Chondrocyte (in vitro differentiated cells): ENCODE measurements at places on chromosomes 5 and 9. TPM values are rescaled to one million over a fixed set of nuclear protein-coding genes. Genes with fewer than 3 reads are reported as not detected.

- peak; percentile 77 for DNase-seq
These were observed 15.0 kb downstream of the CNTFR start for GRCh38 chr9:34574571-34574970.

Gene LHFPL2
- total RNA-seq: 45.4 to 49.6 TPM (median 49.4 TPM) in 3 replicates

- no peak for DNase-seq
These were observed 10.1 kb downstream of the ACO1 start for GRCh38 chr9:32394381-32395049.

GRCh38 chr5:27083449-27084415 lies 45.3 kb upstream of the CDH9 start:
- DNase-seq: no peak

DNA sequence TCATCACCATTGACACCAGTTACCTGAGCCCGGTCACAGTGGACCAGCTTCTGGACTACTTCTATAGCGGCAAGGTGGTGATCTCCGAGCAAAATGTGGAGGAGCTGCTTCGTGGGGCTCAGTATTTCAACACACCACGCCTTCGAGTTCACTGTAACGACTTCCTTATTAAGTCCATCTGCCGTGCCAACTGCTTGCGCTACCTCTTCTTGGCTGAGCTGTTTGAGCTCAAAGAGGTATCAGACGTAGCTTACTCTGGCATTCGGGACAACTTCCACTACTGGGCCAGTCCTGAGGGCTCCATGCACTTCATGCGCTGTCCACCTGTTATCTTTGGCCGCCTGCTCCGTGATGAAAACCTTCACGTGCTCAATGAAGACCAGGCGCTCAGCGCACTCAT lies 520 bp downstream of the CCIN start:
- no peak for DNase-seq

Gene INSL4
- total RNA-seq: not detected in 3 replicates

Gene FBP2
- total RNA-seq: not detected in 3 replicates

Gene FTMT
- not detected in 3 replicates for total RNA-seq

GRCh38 chr9:16690205-16690604 lies 180.3 kb downstream of the BNC2 start:
- DNase-seq: no peak

Gene LIFR
- 5.9 to 7.5 TPM (median 6.6 TPM) in 3 replicates for total RNA-seq

GRCh38 chr5:137890845-137891244 lies 1.6 kb downstream of the PKD2L2 start:
- no peak for DNase-seq

- DNase-seq: no peak
These were observed 105.6 kb upstream of the PCA3 start for GRCh38 chr9:76658510-76659231.

- DNase-seq: no peak
These were observed 895.5 kb upstream of the DMAC1 start for GRCh38 chr9:8694983-8695588.

DNA sequence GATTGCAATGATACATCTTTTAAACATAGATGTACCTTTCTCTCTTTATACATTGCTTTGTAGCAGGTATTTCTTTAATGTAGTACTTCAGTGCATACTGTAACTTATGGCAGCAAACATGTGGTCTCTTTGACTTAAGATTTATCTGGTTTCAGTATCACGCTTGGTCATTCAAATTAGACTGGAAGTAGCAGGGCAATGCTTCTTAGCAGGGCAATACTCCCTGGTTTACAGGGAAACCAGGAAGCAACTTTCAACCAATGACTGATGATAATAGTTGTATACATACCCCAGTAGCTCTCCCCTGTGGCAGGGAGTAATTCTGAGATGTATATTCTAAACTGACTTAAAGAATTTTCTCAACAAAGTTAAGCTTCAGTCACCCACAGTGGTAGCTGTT lies 761.1 kb upstream of the CDH10 start:
- DNase-seq: no peak

Gene MYORG
- 5.3 to 7.5 TPM (median 6.8 TPM) in 3 replicates for total RNA-seq

DNA sequence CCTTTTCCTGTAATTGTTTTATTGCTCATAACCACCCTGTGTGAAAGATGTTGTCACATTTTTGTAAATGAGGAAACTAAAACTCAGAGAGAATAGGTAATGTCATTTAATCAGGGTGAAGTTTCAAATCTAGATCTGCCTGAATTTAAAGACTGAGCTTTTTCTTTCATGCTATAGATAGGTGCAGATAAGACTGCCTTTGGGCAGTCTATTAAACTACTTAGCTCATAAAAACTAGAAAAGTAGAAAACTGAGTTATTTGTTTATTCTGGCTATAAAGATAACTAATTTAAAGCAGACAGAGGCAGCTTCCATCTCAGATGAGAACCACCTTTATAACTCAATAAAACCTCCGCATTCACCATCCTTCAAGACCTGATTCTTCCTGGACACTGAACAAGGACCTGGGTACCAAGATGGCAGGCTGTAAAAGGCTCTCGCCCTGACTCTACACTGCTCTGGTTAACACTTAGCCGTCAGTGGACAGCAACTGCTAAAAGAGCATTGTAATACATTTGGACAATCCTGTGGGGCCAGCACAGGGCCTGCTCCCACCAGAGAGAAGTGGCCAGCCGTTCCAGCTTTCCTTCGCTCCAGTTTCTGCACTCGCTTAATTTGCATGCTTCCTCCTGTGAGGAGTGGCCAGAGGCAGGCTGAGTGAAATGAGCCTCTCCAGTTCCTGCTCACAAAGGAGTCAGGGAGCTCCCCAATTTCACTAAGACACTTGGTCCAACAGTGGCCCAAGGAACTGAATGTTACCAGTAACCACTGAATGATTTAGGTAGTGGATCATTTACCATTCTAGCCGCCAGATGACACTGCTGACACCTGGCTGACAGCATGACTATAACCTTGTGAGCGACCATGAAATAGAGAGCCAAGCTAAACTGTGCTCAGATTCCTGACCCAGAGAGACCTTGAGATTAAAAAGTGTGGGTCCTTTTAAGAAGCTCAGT lies 566.4 kb downstream of the EFNA5 start:
- no peak for DNase-seq

Gene PAXX
- total RNA-seq: 34.4 to 38.7 TPM (median 36.8 TPM) in 3 replicates

- no peak for DNase-seq
These were observed 131.8 kb downstream of the GNAQ start for GRCh38 chr9:77899679-77900354.

- DNase-seq: no peak
These were observed 143.7 kb downstream of the CCDC192 start for GRCh38 chr5:127846884-127847283.

- no peak for DNase-seq
These were observed 115.7 kb upstream of the MTAP start for GRCh38 chr9:21686738-21687137.

Gene PCA3
- total RNA-seq: not detected in 3 replicates

DNA sequence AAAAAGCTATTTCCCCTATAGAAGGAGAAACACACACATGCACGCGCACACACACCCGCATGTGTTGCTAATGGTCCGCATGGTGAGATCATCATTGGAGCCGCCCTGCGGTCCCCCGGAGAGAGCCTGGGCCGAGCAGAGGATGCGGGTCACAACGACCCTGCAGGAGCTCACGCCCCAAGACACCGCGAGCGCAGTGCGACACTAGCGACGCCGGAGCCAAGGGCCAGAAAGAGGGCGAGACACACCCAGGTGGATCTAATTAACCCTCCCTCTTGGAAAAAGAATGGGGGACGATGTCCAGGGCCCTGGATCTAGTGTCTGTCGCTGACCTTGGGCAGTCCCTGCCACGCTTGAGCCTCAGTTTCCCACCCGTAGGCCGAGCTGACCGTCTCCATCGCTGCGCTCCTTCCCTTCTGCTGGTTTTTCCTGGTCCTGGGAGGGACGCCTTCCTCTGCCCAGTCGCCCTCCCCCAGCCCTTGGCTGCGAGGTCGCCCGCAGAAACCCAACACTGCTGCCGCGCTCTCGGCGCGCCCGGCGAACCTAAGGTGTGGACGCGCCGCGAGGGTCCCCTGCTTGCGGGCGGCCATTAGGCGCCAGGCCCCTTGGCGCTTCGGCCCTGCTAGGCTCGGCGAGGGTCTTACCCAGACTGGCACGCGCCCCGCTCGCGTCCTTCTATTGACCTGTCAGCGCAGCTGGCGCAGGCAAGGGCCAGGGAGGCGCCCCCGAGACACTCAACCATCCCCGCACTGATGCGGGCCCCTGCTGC lies 47.5 kb upstream of the RNF20 start:
- peak; percentile 86 for DNase-seq

Gene SCAI
- total RNA-seq: 5.1 to 6.0 TPM (median 5.4 TPM) in 3 replicates

Gene ADGRD2
- not detected in 3 replicates for total RNA-seq

GRCh38 chr9:2570615-2571479 lies 50.7 kb upstream of the VLDLR start:
- no peak for DNase-seq

Gene MSX2
- 2.2 to 25.5 TPM (median 2.3 TPM) in 3 replicates for total RNA-seq

- peak; percentile 73 for DNase-seq
These were observed 61.1 kb downstream of the BARX1 start for GRCh38 chr9:93893899-93894690.

Gene RABL6
- 61.5 to 71.8 TPM (median 62.2 TPM) in 3 replicates for total RNA-seq

GRCh38 chr5:109866051-109866450 lies 176.3 kb downstream of the MAN2A1 start:
- no peak for DNase-seq

DNA sequence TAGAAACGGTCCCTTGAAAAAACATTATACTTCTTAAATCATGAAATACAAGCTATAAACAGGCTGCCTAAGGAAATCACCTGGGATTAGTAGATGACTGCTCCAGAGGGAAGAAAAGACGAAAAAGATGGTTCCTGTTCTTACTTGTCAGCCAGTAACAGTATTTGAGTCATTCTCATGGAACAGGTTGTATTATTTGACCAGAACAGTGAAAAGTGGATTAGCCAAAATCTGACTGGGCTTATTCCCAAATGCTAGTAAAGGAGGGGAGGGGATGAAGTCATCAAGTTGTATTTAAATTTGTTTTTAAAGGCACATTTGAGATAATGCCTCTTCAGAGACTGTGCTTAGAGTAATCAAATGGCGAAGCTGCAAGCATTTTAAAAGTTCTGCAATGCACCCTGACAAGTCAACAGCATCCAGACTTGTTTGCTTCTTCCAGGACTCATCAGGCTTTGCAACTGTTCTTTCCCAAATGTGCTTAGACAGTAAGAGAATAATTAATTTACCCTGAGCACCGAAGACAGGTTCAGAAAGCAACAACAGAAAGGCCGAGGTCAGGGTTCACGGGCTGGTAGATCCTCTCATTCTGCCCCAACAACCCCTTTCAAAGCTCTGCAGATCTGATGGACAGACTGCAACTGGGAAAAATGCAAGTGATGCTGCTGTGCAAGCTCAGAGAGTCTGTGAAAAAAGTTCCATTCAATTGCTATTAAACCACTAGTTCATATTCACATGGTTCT lies 800.6 kb downstream of the KCTD16 start:
- no peak for DNase-seq

Gene B4GALT1
- total RNA-seq: 59.0 to 83.5 TPM (median 60.2 TPM) in 3 replicates

DNA sequence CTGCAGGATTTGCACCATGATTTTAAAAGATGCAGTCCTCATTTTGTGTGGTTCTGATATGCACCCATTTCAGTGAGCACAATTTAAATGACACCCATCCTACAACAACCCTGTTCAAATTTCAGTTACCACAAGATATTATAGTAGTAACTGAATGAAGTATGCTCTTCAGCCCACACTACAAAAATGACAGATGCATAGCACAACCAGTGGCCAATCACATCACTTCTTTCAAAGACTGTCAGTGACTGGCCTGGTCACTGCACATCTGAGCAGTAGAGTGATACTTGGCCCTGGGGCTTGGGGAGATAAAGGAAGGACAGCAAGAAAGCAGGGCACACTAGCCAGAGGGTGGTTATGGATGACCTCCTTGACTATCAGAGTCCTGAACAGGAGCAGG lies 19.8 kb upstream of the IFNK start:
- no peak for DNase-seq

DNA sequence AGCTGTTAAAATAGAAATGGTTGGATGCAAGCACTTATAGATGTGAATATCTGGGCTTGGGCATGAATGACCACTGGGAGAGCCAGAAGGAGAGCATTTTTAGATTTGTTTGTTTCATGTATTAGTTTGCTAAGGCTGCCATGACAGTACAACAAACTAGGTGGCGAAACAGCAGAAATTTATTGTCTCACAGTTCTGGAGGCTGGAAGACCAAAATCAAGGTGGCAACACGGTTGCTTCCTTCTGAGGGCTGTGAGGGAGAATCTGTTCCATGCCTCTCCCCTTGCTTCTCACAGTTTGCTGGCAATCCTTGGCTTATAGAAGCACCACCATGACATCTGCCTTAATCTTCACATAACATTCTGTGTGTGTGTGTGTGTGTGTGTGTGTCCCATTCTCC lies 20.2 kb upstream of the CDC23 start:
- DNase-seq: no peak

GRCh38 chr5:159515909-159516415 lies 185.7 kb upstream of the IL12B start:
- no peak for DNase-seq

Gene NUTM2G
- 0.10 to 0.15 TPM in 2 of 3 replicates, not detected in the other for total RNA-seq

- no peak for DNase-seq
These were observed 48.6 kb upstream of the SHB start for GRCh38 chr9:38117651-38118050.

- no peak for DNase-seq
These were observed 255.5 kb downstream of the FANCC start for GRCh38 chr9:95061916-95062595.

DNA sequence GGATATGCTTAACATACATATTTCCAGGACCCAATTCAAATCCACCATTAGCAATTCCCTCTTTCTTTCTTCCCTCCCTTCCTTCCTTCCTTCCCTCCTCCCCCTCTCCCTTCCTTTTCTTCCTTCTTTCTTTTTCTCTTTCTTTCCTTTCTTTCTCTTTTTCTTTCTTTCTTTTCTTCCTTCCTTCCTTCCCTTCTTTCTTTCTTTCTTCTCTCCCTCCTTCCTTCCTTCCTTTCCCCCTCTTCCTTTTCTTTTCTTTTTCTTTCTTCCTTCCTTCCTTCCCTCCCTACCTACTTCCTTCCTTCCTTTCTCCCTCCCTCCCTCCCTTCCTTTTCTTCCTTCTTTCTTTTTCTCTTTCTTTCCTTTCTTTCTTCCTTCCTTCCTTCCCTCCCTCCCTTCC lies 332.0 kb downstream of the TMEM161B start:
- no peak for DNase-seq

- DNase-seq: no peak
These were observed 2.5 kb downstream of the MYMK start for GRCh38 chr9:133522073-133522910.

DNA sequence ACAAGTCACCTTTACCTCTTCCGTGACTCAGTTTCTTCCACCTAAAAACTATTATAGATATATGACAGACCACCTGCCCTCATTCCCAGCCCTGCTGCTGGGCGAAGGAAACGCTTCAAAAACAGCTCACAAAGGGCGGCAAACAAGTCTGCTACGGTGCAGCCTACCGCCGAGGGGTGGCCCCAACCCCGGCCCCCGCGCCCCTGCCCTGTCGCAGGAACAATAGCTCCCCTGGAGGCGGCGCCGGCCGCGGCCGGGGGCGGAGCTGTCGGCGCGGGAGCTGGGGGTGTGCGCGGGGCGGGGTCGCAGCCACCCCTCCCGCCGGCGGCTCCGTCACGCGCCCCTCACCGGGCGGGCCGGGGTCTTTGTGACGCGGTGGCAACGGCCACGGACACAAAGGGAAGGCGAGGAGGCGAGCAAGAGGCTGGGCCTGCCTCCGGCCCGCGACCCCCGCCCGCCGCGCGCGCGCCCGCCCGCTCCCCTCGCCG lies at the start of gene TMEFF1:
TSS of gene TMEFF1 (plus strand) at position 362 of the 488 bp plus-strand sequence. CDS start 396 bp downstream, outside the sequence.
- DNase-seq: no peak

Gene CDKN2A
- 20.7 to 31.7 TPM (median 21.2 TPM) in 3 replicates for total RNA-seq

Gene RICTOR
- 22.9 to 25.2 TPM (median 23.6 TPM) in 3 replicates for total RNA-seq

Gene MEIKIN
- total RNA-seq: not detected in 3 replicates
